ENCODE measurements at places on chromosomes 1 and 21.

GRCh38 chr1:150560011-150560438 lies 10.8 kb downstream of the ADAMTSL4 start:
- DNase-seq = peak; percentile 88

DNA sequence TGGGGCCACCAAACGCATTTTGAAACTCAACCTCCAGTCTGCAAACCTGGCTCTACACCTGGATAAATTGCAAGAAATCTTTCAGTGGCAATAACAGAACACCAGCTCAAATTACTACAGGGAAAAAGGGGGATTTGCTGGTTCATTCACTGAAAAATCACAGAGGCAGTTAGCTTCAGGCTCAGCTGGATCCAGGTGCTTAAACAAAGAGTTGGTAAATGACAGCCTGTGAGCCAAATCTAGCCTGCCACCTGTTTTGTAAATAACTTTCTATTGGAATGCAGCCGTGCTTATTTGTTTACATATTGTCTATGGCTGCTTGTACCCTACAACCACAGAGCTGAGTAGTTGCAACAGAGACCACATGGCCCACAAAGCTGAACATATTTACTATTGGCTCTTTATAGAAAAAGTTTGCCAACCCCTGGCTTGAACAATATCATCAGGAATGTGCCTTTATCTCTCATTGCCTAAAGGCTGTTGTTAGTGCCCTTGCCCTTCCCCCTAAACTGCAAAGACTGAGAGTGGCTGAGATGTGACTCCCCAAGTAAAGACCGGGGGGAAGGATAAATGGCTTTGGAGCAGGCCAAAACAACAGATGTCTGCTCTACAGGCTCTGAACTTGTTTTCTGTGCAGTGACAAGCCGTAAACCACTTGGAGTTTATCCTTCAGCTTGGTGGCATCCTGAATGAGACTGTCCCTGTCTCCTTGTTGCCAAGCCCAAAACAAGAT lies 21.5 kb upstream of the PTPRF start:
- no peak for DNase-seq

DNA sequence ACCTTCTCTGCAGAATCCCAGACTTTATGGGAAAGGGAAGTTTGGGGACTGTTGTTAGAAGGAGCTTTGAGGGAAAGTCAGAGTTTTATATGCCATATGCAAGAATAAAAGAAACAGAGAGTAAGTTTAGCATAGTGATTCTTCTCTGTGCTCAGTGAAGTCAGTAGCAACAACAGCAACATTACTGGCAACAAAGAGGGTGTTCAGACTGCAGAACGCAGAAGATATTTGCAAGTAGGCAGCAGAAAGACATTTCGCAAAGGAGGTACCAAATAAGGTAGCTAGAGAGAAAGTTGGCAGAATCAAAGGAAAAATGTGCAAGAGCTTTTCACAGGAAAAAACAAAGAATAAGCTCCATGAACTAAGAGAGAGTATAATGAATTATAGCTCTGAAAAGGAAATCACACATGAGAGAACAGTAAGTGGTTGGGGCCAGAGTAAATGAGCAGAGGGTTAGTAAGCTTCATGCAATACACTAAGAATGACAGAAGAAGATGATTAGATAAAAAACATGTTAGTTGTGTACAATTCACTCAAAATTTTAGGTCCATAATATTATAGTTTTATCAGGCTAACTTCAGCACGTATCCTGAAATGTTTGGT lies 98.1 kb downstream of the NEGR1 start:
- no peak for DNase-seq

GRCh38 chr1:7964476-7964875 lies 3.0 kb downstream of the PARK7 start:
- DNase-seq = no peak

GRCh38 chr1:3069491-3070308 lies 697 bp downstream of the PRDM16 start:
- no peak for DNase-seq

DNA sequence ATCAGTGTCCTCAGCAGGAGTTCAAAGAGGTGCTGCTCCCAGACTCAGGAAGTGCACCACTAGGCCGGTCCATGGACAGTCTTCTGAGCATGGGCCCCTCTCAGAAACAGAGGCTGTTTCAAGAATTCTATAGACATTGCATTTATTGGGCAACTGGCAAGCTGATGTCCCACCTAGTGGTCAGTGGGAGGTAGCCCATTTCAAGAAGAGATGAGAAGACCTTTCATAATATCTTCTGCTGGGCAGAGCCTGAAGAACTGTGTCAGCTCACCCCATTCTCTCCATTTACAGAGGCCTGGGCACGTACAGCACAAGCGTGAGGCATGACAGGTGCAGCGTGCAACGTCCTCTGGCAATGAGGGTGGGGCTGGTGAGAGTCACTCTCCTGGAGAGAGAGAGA lies 216.0 kb downstream of the DYRK1A start:
- no peak for DNase-seq

DNA sequence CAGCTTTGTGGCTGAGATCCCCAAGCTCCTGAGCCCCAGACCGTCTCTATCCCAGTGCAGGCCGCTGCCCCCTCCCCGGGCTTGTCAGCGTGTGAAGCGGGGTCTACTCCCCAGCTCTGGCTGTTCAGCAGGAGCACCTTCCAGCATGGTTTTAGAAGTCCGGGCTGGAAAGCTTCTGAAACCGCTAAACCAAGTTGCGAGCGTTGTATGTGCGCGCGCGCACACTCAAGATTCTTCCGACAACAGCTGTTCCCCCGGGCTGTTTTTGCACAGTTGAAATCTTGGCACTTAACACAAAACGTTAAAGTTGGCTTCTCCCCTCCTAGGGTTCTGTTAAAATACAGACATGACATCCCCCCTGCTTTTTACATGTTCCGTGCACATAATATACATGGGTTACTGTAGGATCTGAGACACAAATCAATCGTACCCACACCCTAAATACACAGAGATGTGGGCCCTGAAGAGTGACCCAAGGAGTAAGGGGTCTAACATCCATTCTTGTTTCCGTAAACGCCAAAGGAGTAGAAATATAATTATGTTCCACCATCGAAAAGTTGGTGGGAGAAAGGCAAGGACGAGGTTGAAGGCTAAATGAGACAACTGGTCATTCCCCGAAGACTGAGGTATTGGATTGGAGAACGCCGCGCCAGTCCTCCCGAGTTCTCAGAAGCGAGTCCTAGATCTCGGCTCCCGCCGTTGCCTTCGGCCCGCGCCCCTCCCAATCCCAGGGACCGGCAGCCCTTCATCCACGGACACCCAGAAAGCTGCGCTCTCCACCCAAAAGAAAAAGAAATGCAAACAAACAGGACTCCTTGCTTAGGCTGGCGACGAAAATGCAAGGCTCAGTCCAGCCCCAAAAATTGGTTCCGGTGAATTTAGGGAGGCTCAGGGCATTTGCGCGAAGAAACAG lies 1.3 kb downstream of the TBX15 start:
- no peak for DNase-seq

- DNase-seq = no peak
Observed at GRCh38 chr1:12432897-12433296, 185.1 kb downstream of the DHRS3 start.

- no peak for DNase-seq
Observed at GRCh38 chr1:76921590-76921989, 54.3 kb downstream of the ST6GALNAC5 start.

GRCh38 chr1:201517631-201518030 lies 10.7 kb upstream of the CSRP1 start:
- no peak for DNase-seq

GRCh38 chr1:39462074-39462473 lies 29.4 kb upstream of the BMP8A start:
- no peak for DNase-seq

All from coronary artery (tissue), 2 donors.